AML-193 (cell line): ENCODE measurements at places on chromosomes 4 and X.

DNA sequence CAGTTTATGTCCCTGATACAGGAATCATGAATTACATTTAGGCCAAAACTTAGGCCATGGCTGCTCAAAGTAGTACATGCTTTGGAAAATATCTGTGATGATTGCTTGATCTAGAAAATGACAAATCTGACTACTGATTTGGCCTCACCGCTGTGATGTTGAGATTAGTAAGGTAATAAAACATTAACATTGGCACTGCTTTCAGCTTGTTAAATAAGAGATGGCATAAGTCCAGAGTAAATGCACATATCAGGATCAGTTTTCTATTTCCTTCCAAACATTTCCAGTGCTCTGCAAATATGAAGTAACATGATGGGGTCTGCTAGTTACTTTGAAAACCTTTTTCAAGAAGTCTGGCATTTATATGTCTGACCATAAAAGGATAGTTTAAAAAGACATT, 687.3 kb upstream of the ACTRT1 start:
- no peak for DNase-seq

DNA sequence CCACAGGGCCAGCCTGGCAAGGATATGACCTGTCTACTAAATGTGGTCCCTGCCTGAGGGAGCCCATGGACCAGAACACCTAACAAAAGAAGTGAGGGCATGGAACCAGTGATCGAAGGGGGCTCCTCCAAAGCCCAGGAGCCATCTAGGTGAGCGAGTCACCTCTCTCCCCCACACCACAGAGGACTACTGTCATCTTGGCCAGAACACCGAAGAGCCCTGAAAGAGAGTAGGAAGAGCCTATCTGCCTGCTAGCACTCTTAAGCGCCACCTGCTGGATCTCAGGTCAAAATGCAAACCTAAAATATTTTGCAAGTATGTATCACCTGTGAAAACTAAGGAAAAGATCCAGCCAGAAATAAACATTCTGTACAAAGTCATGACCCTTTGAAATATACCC, 137.9 kb upstream of the ZXDB start:
- DNase-seq = peak; percentile 32

DNA sequence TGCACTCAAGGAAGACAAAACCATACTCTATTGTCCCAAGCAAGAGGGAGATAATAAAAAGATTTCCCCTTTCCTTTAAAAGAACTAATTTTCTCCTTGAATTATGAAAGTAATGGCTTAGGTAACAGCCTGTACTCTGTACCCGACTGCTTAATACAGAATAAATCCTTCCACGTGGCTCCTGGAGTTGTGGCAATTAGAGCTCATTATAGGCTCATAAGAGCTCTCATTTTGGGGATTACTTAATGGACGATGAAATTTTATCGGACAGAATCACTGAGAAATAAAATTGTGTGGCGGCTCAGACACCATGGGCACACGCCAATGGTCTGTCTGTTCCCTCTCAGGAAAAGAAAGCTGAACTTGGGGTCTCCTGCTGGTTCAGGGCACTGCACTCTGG, 2.8 kb upstream of the GSX2 start:
- DNase-seq = no peak

- DNase-seq = no peak
Observed at GRCh38 chrX:138011468-138011867, 445.5 kb downstream of the ZIC3 start.
